ENCODE measurements at places on chromosomes 6 and 20. TPM values are rescaled to one million over a fixed set of nuclear protein-coding genes. Genes with fewer than 3 reads are reported as not detected.

CCN6 gene
- 0.09 TPM for total RNA-seq

IRF4 gene
- total RNA-seq, result 1.8 TPM

ADTRP gene
- total RNA-seq, result 0.22 TPM

BMP6 gene
- 1.3 TPM for total RNA-seq

SOBP gene
- total RNA-seq, result 13.6 TPM

HTR1E gene
- total RNA-seq, result not detected

DNA sequence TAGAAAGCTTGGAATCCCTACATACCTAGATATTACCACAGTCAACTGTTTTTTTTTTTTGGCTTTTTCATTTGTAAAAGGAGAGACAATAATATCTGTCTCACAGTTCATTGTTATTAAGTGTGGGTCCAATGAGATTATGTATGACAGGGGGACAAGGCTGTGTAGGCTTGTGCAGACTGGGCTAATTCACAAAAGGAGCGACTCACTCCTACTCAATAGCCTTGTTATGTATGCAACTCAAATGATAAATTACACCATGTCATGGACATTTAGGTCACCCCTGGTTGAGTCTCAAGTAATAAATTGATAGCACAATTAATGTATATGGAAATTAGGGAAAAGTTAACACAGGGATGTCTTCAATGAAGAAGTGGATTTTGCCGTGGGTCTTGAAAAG is 208.2 kb upstream of the MAP3K7 start:
- H3K27me3 ChIP-seq, result no peaks in the 10 kb centered on the region
- H3K27ac ChIP-seq, result no peak overlapping the region
- H3K4me1 ChIP-seq, result peaks cover 2% of the 10 kb centered on the region
- H3K36me3 ChIP-seq, result no peaks in the 10 kb centered on the region

DNA sequence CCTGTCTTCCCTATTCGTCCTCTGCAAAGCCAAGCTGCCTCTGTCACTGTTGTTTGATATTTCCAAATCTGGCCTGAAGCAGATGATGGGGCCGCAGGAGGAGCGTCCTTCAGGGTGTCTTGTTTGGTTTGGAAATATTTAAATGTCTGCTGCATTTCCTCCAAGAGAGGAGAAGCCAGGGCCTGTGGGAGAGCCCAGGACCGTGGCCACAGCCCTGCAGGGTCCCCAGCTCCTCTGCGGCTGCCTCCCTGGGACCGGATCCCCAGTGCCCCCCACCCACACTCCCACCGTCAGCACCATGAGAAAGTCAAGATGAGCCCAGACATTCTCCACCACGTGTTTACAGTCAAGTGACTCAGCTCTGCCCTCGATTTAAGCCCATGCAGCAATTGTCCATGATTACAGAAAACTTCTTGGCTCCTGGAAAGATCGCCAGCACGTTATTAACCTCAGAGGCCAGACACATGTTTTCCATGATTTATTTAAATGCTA is 18.2 kb downstream of the FOXF2 start:
- H3K27ac ChIP-seq, result no peak overlapping the region
- no peaks in the 10 kb centered on the region for H3K36me3 ChIP-seq
- H3K4me1 ChIP-seq, result no peaks in the 10 kb centered on the region

DNA sequence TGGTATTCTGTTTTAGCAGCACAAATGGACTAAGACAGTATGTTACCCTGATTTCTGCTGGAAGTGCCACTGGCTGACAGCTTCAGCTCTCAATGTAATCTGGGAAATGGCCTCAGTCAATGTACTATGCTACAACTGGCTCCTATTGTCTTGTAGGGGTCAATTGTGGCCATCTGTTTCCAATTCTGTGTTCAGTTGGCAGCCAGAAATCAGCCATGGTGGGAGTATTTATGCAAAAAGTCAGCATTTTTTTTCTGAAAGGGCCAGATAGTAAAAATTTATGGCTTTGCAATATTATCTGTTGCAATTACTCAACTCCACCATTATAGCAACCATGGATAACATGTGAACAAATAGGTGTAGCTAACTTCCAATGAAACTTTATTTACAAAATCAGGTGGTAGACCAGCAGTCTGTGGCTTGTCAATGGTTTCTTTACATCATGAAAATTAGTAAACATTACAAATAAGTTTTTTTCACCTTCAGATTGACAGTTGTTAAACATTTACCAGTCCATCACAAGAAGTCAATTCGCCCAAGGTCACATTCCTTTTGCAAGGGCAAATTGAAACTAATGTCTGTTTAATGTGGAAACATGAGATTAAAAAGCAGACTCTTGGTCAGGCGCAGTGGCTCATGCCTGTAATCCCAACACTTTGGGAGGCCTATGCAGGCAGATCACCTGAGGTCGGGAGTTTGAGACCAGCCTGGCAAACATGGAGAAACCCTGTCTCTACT is 58.3 kb upstream of the TSHZ2 start:
- no peak overlapping the region for H3K27ac ChIP-seq
- DNase-seq, result peak; percentile 30
- H3K4me3 ChIP-seq, result no peak overlapping the region
- no peaks in the 10 kb centered on the region for H3K27me3 ChIP-seq
- no peaks in the 10 kb centered on the region for H3K36me3 ChIP-seq

GRCh38 chr6:11921017-11921438 is 91.1 kb upstream of the HIVEP1 start:
- H3K27ac ChIP-seq, result peak overlapping the region; percentile 45
- DNase-seq, result peak; percentile 65
- H3K4me3 ChIP-seq, result no peak overlapping the region
- H3K36me3 ChIP-seq, result no peaks in the 10 kb centered on the region
- no peaks in the 10 kb centered on the region for H3K27me3 ChIP-seq

DNA sequence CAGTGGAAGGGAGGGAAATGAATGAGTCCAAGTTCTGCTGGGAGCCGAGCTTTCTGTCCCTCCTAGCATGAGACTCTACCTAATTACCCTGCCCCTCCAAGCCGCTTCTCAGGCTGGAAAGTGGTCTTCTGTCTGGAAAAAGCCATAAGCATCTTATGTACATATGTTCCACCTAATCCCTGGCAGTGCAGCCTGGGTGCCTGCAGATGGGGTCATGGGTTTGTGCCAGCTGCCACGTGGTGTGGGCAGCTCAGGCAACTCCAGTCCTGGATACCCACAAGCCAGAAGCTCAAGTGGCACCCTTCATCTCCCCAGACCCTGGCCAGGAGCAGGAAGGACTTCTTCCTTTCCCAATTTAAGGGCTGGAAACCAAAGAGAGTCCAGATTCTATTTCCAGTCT is 253.1 kb downstream of the LY86 start:
- H3K4me1 ChIP-seq, result peaks cover 5% of the 10 kb centered on the region
- H3K27me3 ChIP-seq, result no peaks in the 10 kb centered on the region
- H3K4me3 ChIP-seq, result no peak overlapping the region
- DNase-seq, result no peak

DNA sequence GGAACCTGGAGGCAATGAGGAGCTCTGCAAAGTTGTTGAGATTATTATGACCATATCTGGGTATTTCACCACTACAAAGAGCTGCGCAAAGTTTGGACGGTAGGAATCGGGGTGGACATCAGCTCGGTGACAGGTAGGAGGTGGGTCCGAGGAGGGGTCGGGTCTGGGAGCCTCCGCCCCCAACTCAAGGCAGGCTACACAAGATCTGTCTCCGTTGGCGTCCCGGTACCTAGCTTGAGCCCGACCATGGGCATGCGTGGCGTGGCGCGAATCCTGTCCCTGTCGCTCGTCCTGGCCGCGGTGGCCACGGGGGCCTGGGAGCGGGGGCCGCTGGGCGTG is 40.2 kb upstream of the ZNFX1 start:
- no peak overlapping the region for H3K27ac ChIP-seq
- no peak for DNase-seq
- H3K36me3 ChIP-seq, result no peaks in the 10 kb centered on the region
- H3K4me1 ChIP-seq, result peaks cover 12% of the 10 kb centered on the region

- DNase-seq, result no peak
- H3K4me1 ChIP-seq, result no peaks in the 10 kb centered on the region
- no peaks in the 10 kb centered on the region for H3K27me3 ChIP-seq
- no peak overlapping the region for H3K4me3 ChIP-seq
These were observed 916.5 kb downstream of the QKI start for GRCh38 chr6:164331026-164331425.

GRCh38 chr6:4533576-4533975 is 242.6 kb upstream of the CDYL start:
- no peaks in the 10 kb centered on the region for H3K4me1 ChIP-seq
- no peak for DNase-seq
- H3K36me3 ChIP-seq, result no peaks in the 10 kb centered on the region
- H3K4me3 ChIP-seq, result no peak overlapping the region
- no peaks in the 10 kb centered on the region for H3K27me3 ChIP-seq

- no peak overlapping the region for H3K4me3 ChIP-seq
- peaks cover 5% of the 10 kb centered on the region for H3K4me1 ChIP-seq
- peak; percentile 25 for DNase-seq
- no peak overlapping the region for H3K27ac ChIP-seq
- no peaks in the 10 kb centered on the region for H3K36me3 ChIP-seq
- no peaks in the 10 kb centered on the region for H3K27me3 ChIP-seq
These were observed 655.3 kb downstream of the RNF144B start for GRCh38 chr6:19042420-19042819.

GRCh38 chr6:150312395-150312794 is 56.4 kb upstream of the IYD start:
- H3K4me1 ChIP-seq, result peaks cover 8% of the 10 kb centered on the region
- peaks cover 3% of the 10 kb centered on the region for H3K27me3 ChIP-seq
- no peak overlapping the region for H3K4me3 ChIP-seq
- H3K36me3 ChIP-seq, result no peaks in the 10 kb centered on the region

DNA sequence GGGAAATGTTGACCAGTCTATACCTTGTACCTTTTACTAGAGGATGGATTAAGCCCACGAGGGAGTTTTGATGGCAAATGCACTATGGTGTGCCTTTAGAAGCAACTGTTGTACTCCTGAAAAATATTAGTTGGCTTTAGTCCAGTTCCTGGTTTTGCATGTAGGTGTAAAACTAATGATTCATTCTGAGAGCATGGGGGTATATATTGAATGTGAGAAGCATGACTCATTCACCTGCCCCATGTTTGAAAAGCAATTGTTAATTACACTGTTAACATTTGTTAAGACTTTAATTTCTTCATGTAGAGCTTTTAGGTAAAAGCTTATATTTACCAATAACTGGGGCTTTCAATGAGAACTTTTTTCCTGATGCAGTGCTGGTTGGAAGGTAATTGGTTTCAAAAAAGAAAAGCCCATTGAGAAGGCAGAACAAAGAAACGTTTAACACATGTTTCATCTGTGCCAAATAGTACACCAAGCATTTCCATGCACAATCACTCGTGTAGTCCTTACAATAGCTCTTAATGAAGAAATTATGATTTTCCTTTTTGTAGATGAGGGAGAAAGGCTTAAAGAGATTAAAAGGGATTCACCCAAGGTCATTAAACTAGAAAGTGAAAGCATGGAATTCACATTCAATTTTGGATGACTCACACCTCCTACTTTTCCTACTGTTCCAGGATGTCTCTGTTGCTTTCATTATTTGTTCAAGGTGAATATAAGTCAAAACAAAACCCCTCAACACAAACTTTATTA is 134.1 kb downstream of the CCDC170 start:
- H3K4me1 ChIP-seq, result no peaks in the 10 kb centered on the region
- H3K36me3 ChIP-seq, result no peaks in the 10 kb centered on the region
- no peak overlapping the region for H3K4me3 ChIP-seq
- no peaks in the 10 kb centered on the region for H3K27me3 ChIP-seq

DNA sequence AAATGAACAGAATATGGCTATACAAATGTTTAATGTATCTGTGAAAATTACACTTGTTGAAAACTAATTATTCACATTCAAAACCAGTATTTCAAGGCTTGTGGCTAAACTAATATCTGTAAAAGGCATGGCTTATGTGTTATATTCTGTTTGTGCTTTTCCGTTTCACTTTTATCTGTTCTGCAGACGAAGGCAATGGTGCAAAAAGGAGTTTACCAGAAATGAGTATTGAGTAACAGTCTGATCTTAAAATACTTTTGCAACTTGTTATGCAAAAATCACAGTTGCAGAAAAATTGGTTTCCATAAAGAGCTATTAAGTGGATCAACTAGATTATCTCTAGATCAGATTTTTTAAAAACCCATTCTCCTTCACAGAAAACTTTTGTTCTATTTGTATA is 9.4 kb upstream of the STX11 start:
- H3K4me3 ChIP-seq, result no peak overlapping the region
- H3K27me3 ChIP-seq, result no peaks in the 10 kb centered on the region
- no peaks in the 10 kb centered on the region for H3K4me1 ChIP-seq
- no peak for DNase-seq

DNA sequence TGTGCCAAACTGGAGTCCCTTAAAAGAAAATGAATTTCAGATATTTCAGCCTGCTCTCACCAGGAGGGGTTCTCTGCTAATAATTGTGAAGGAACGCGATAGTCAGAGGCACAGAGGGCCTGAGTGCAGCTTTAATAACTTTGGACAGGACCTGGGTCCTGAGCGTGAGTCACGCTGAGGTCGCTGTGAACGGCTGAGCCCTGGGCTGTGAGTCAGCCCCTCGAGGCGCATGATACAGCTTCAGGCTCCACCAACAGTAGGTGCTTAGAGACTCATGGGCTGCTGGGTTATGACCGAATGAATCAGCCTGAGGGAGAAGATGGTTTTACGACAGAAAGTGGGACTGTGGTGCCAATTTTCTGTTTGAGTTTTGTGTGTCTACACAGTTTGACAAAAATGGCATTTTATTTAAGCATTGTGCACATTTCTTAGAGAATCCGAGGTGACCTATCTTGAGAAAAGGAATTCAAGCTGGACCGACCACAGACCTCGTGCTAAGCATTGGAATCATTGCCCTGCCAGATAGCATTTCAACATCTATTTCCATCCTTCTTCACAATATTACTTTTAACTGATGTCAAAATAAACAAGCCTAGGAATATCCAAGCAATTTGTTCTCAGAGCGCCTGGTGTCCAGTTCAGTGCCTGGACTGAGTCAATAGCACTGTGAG is 183.0 kb downstream of the THBS2 start:
- H3K27me3 ChIP-seq, result no peaks in the 10 kb centered on the region
- peaks cover 23% of the 10 kb centered on the region for H3K4me1 ChIP-seq
- H3K27ac ChIP-seq, result no peak overlapping the region
- H3K4me3 ChIP-seq, result no peak overlapping the region
- peak; percentile 75 for DNase-seq

DNA sequence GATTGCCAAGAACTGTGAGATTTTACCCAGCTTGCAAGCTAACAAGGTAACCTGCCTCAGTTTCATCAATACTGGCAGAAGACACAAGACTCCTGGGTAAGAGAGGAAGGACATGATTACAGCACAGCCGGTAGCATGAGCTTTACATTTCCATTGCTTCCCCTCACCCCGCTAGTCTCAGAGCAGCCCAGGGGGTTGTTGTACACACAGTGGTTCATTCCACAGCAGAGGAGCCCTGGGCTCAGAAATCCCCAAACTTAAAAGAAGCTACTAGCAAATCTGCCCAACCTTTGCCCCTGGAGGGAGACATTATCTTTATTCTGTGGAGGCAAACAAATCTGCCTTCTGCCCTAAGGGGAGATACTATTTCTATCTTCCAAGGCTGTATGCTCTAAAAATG is 17.1 kb upstream of the MTHFD1L start:
- no peaks in the 10 kb centered on the region for H3K4me1 ChIP-seq
- no peaks in the 10 kb centered on the region for H3K27me3 ChIP-seq
- H3K4me3 ChIP-seq, result no peak overlapping the region
- no peak for DNase-seq

- peak; percentile 50 for DNase-seq
- peaks cover 27% of the 10 kb centered on the region for H3K4me1 ChIP-seq
- peaks cover 10% of the 10 kb centered on the region for H3K27me3 ChIP-seq
- H3K36me3 ChIP-seq, result no peaks in the 10 kb centered on the region
- H3K27ac ChIP-seq, result peak within 1 kb of the TSS; percentile 4
These were observed at the start of gene ZC3H12D for GRCh38 chr6:149484733-149485700. Gene ZC3H12D (minus strand): TSS chr6:149485014. CDS start chr6:149474543, 10,471 bp downstream.

Measured in muscle of leg (tissue), 16 donors.